Suppressor macrophage (primary cell): ENCODE measurements at places on chromosomes 3 and 15.

DNA sequence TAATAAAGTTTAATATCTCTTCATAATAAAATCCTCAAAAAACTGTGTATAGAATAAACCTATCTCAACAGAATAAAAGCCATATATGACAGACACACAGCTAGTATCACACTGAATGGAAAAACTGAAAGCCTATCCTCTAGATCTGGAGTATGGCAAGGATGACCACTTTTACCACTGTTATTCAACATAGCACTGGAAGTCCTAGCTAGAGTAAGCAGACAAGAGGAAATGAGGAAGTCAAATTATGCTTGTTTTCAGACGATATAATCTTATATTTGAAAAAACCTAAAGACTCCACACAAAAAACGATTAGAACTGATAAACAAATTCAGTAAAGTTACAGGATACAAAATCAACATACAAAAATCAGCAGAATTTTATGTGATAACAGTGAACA lies 57.4 kb upstream of the DIPK2A start:
- DNase-seq, result no peak

- DNase-seq, result peak; percentile 77
Measured at GRCh38 chr15:93865586-93865985, 365.8 kb upstream of the MCTP2 start.

- DNase-seq, result no peak
Measured at GRCh38 chr3:141413391-141413790, 45.1 kb downstream of the ZBTB38 start.

GRCh38 chr3:13594991-13595421 lies 46.1 kb downstream of the FBLN2 start:
- DNase-seq, result no peak

GRCh38 chr3:18208856-18209255 lies 216.3 kb downstream of the SATB1 start:
- peak; percentile 50 for DNase-seq

- DNase-seq, result no peak
Measured at GRCh38 chr15:38148471-38148870, 104.2 kb upstream of the SPRED1 start.

DNA sequence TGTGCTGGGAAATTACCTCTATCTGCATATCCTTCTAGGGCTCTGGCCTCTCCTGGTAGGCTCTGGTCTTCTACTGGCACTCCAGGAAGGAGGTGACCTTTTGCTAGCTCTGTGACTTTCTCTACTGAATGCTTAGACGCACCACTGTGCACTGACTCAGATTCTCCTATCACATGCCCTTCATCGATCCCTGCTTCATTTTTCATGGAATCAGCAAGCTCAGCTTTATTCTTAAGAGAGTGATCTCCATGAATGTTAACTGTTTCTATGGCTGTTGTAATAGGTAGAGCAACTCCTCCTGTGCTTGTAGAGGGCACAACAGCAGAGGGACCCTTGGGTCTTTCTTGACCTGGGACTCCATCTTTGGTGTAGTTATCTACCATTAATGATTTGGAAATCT lies 106.6 kb downstream of the MAP4 start:
- no peak for DNase-seq

- DNase-seq, result peak; percentile 60
Measured at GRCh38 chr3:193665370-193665989, 72.5 kb downstream of the OPA1 start.

- peak; percentile 38 for DNase-seq
Measured at GRCh38 chr15:88834211-88834812, 31.1 kb downstream of the ACAN start.

DNA sequence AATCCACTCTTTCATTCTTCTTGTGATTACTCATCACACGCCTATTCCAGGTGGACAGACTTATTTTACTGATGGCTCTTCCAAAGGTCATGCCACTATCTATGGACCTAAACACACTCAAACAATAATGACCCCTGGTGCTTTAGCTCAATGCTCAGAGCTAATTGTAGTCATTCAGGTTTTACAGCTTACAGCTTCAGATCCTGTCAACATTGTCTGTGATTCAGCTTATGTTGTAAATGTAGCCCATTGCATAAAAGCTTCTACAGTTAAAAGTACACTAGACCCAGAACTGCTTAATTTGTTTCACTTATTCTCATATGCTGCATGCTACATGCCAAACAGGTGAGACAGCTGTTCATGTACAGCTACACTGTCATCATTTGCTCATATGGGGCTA lies 49.2 kb downstream of the LSM3 start:
- no peak for DNase-seq

- peak; percentile 94 for DNase-seq
Measured at GRCh38 chr3:126472277-126473006, 3.2 kb downstream of the ZXDC start.

DNA sequence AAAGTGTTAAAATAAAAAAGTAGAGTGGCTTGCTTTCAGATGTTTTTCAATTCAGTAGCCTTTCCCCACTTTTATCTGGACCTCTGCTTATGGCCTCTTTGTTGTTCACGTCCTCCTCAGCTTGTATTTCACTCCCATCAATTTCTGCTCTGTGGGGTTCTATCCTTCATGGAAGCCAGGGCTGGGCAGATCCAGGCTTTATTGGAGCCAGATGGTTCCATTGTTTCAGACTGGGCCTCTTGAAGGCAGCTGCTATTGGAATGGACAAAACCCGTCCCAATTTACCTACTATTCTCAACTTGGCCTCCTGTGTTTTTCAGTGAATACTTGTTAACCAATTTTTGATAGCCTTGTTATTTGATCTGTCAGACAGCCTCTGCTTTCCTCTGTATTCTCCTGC lies 10.9 kb upstream of the AADACL2 start:
- no peak for DNase-seq

- DNase-seq, result no peak
Measured at GRCh38 chr3:183094711-183095110, 4.6 kb downstream of the MCCC1 start.

DNA sequence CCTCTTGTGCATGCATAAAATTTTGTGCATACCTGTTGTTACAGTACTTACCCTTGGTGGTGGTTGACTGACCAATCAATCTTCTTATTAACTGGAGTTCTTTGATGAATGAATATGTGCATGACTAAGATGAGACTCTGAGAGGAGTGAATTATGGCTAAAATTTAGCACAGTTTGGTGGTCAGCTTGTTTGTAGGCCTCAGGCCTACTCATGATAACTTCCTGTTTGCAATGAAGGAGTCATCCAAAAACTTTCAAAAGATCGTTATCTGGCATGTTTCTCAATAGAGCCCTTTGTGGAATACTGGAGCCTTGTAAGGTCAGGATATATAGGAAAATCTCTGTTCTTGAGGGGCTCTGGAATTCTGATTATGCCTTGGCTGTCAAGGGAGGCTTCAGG lies 66.5 kb downstream of the LEKR1 start:
- no peak for DNase-seq
